NCI-H2029 (cell line): ENCODE measurements at places on chromosomes 1 and 21.

DNA sequence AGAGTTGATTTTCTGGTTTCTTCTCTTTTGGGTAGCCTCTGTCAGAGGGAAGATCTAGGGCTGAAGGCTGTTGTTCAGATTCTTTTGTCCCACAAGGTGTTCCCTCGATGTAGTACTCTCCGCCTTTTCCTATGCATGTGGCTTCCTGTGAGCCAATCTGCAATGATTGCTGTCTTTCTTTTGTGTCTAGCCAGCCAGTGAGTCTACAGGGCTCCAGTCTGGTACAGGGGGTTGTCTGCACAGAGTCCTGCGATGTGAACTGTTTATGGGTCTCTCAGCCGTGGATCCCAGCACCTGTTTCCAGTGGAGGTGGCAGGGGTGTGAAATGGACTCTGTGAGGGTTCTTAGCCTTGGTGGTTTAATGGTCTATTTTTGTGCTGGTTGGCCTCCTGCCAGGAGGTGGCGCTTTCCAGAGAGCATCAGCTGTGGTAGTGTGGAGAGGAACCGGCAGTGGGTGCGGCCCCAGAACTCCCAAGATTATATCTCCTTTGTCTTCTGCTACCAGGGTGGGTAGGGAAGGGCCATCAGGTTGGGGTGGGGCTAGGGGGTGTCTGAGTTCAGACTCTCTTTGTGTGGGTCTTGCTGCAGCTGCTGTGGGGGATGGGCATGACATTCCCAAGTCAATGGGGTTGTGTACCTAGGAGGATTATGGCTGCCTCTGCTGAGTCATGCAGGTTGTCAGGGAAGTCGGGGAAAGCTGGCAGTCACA, 81.3 kb upstream of the C21orf91 start:
- no peak for DNase-seq

DNA sequence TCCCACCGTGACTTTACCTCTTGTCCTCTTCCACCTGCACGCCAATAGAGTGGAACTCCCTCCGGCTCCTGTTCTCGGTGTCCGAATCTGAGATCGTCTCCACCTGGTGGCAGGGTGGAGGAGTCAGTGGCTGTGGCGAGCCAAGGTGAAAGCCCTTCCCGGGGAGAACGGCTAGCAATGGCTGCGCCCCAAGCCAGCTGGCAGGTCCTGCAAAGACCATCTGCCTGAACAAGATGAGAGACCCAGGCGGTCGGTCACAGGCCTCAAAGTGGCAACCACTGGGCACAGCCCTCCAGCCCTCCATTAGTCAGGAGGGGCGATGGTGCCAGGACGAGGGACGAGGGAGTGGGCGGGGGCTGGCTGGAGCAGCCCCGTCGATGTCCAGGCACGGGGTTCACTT, 25.4 kb upstream of the SMIM12 start:
- no peak for DNase-seq

- DNase-seq, result no peak
Measured at GRCh38 chr1:225928186-225929175, 4.4 kb upstream of the PYCR2 start.

- no peak for DNase-seq
Measured at GRCh38 chr1:94209425-94209824, 28.0 kb downstream of the ARHGAP29 start.

DNA sequence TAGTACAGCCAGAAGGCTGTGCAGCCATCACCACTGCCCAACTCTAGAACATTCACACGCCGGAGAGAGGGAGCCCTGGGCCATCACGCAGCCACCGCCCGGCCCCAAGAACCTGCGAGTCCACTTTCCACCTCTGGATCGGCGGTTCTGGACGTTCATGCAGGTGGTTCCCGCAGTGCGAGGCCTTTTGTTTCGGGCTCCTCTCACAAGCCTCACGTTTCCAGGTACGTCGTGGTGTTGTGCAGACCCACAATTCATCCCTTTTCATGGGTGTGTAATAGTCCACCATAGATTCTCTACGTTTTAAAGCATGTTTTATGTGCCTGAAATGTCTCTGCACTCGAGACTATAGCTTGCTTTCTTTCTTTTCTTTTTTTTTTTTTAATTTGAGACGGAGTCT, 23.6 kb downstream of the COL18A1 start:
- DNase-seq, result no peak

DNA sequence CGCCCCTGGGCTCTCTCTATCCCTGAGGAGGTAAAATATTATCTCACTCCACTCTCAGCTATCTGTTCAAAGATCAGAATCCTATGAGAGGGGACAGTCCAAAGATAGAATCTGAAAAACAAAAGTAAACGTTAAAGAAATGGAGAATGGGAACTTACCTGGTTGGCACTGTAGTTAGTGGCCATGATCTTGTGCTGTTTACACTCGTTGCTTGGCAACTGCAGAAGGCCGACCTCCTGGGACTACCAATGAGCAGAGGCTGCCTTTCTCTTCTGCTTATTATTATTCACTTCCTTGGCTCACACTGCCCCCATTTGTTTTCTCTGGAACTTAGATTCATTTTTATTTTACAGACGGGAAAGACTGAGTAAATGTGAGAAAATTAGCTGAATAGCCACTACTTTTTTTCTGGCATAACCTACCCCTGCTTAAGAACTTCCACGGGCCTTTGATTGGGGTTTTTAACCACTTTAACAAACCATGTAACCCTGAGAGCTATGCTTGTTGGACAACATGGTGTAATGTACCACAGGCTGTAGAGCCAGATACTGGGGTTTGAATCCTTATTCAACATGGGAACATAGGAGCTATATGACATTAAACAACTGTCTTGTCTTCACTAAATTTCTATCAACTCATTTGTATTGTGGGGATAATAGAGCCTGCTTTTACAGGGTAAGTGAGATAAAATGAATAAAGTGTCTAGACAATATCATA, at the start of gene CFAP126:
Gene CFAP126, minus strand, starts transcription at position 193 of the 717 bp plus-strand sequence. Its CDS starts 8 bp downstream, at position 185.
- peak; percentile 90 for DNase-seq

DNA sequence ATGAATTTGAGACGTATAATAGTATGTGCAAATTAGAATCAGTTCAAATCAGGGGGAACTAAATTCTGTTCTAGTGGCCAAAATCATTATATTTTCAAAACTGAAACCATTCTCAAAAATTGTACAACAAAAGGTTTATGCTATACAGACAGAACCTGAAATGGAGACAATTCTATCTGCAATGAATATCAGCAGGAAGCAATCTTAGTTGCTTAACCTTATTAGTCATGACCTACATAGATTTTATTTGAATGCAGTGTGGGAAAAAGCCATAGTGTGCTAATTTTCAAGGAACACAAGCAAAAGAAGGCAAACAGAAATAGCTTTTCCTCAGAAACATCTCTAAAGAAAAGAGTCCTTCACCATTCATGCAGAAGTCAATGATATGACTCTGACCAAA, 6.5 kb downstream of the AK5 start:
- DNase-seq, result no peak

- no peak for DNase-seq
Measured at GRCh38 chr1:30035522-30036228, 687.7 kb downstream of the MATN1 start.

- DNase-seq, result no peak
Measured at GRCh38 chr1:193402037-193402436, 215.6 kb upstream of the B3GALT2 start.

GRCh38 chr1:150890033-150890416, 3.1 kb downstream of the CTXND2 start:
- DNase-seq, result no peak

DNA sequence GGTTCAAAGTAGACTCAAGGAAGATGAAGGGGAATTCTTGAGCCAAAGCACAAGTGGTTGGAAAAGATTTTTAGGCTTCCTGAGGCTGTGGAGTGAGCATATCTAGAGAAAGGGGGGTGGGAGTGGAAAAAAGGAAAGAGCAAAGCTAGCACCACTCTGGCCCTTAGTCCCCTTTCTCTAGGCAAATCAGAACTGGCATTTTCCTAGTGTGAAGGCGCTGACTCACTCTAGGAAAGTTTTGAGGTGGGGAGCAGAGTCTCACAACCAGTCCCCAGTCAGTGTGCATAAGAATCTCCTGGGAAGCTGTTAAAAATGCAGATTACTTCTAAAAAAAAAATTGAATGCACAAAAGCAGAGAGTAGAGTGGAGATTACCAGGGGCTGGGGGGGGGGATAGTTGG, 3.4 kb upstream of the GPR89B start:
- no peak for DNase-seq

DNA sequence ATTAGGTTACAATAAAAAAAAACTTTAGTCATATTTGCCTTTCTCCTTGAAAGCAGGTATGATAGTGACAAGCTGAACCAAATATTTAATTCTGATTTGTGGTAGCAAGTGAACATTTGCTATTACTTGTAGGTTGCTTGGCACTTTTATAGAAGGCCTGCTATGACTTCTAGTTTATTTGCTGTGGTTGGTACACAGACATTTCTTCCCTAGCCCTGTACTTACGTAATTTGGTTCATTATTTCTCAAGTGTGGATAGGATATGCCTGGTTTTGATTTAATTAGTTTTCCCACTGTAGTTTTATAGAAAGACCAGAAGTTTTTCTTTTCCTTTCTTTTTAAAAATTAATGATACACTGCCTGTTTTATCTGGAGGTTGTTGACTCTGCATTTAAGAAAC, 55.9 kb downstream of the PPP2R5A start:
- no peak for DNase-seq

GRCh38 chr1:156104861-156105832, 9.4 kb upstream of the LMNA start:
- no peak for DNase-seq

DNA sequence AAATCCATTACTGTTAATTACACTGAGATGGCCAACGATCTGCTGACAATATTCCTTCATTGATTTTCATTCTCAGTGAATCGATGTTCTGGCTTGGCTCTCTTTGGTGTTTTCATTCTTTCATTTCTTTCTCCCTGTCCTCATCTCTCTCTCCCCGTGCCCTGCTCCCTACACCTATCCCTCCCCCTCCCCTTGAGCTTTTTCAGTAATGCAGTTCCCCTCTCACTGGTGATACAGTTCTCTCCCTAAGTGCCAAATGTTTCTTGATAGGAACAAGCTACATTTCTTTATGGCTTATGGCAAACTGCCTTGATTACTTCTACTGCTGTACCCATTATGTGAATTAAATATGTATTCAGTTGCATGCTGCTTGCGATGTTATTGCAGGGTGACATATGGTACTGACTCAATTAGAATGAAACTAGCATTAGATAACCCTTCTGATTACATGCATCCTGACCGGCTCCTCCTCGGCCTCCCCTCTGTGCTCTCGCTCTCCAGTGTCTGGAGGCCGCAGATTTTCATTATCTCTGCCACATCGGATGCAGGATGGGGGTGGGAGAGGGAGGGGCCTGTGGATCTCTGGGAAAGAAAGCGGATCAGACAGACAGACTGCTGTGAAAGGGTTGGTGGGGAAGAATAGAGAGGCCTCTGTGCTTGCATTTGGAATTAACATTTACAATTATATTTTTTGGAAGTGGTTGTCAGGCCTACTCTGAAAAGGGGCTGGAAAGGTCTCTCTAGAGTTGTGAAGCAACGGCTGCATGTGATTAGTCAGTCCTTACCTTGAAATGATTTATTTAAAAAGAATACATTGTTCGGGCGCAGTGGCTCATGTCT, 130.9 kb downstream of the PBX1 start:
- no peak for DNase-seq

GRCh38 chr1:212256369-212256768, 28.8 kb upstream of the PPP2R5A start:
- DNase-seq, result no peak

GRCh38 chr21:28439788-28440187, 552.9 kb downstream of the LTN1 start:
- DNase-seq, result no peak

DNA sequence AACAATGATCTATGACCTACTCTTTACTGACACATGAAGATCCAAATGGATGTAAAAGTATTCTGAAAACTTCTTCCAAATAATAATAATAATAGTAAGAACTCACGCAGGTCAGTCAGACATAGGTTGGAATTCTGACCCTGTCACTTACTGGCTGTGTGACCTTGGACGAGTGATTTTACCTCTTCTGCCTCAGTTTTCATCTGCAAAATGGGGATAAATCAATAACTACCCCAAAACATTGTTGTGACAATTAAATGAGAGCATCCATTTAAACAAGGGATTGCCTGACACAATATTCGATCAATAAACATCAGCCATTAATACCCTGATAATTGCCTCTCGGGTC, 556 bp downstream of the MECR start:
- DNase-seq, result no peak

- no peak for DNase-seq
Measured at GRCh38 chr1:201562659-201563405, 23.9 kb downstream of the NAV1 start.

DNA sequence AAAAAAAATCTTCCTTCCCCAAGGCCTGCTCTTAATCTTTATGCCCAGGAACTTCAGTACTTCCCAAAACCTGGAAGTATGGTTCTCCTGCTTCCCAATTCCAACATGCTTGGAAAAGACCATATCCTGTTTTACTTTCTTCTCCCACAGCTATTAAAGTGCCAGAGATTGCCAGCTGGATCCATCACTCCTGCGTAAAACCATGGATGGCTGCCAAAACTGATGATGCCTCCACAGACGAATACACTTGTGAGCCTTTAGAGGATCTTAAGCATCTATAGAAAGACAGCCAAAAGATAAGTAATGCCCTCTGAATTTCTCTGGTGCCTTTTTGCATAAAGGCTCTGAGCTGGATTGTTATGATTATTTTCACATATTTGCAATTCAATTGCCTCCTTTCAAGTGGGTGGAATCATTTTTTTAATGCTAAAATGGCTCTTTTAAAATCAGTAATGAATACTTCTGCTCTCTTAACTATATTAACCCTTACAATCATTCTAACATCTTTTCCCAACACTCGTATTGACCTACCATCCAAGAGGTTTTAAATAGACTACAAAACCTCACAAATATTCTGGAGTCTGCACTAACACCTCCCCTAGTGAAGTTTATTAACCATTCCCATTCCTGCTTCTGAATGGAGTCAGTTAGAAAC, 1807.8 kb downstream of the BRINP3 start:
- peak; percentile 29 for DNase-seq

- DNase-seq, result no peak
Measured at GRCh38 chr1:89051955-89052312, 13.1 kb downstream of the GBP1 start.

DNA sequence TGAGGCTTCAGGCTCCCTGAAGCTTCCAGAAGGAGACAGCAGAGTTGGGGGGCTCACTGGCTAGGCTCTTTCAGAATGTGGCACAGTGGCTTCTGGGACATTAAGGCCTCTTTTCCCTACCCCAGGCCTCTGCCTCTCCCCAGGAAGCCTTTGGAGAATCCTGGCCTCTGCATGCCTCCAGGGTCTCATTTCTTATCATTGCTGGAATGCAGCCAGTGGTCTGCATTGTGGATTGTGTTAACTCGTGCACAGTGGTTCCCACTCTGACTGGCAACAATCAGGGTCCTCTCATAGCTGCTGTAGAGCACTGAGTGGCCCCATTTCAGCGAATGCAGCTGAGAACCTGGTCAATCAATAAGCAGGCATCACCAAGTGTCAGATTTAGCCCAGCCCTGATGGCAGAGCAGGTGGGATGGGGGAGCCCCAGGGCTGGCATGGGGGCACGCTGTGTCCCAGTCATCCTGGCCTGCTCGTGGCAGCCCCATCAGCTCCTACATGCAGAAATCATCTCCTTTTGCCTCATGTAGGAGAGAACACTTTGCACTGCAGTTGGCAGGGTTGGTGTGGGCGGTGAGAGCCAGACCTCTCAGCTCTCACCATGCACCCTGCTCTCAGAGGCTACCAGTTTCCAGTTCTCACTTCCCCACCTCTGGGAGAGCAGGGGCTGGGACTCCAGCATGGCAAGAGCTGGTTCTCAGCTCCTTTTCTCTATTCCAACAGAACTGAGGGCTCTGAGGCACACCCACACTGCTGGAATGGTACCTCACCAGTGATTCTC, 13.4 kb downstream of the ADORA1 start:
- DNase-seq, result no peak
